ENCODE measurements at places on chromosomes 6 and 20.

DNA sequence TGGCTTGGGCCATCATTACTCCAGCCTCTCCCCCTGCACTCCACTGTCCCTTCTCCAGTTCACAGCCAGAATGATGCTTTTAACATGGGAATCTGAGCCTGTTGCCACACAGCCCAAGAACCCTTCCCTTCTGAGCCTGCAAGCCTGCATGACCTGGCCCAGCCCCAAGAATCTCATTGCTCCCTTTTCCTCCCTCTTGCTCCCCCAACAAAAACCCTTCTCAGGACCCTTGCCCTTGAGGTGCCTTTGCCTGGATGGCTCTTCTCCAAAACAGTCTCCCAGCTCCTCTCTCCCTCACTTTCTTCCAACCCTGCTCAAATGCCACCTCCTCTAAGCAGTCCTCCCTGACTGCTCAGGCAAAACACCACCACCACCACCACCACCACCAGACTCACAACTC lies 157.2 kb downstream of the ANKRD60 start:
- no peak for DNase-seq

GRCh38 chr6:64081453-64081852 lies 445.9 kb downstream of the PHF3 start:
- DNase-seq, result no peak

DNA sequence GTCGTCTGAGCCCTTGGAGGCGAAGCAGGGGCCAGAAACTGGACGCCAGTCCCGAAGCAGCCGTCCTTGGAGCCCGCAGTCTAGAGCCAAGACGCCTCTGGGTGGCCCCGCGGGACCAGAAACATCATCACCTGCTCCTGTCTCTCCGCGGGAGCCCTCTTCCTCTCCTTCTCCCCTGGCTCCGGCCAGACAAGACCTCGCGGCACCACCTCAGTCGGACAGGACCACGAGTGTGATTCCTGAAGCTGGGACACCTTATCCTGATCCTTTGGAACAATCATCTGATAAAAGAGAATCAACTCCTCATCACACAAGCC lies 416 bp downstream of the RSPH4A start:
- DNase-seq, result peak; percentile 10

DNA sequence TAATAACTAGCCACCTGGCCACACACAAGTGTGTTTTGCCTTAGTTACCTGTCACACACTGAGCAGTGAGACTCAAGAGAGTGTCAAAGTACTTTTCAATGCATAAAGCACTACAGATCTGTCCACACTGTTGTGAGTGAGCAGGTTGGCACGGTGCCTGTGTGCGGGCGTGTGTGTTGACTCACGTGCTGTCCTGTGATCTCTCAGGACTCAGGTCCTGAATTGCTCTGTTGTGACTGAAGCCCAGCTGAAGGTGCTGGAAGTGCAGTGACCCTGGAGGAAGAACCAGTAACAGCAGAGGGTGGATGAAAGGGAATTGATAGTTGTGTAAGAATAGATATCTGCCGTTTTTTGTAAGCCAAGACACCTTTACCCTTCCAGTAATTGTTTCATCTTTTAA lies 18.3 kb downstream of the SLC16A10 start:
- DNase-seq, result peak; percentile 8

- DNase-seq, result no peak
Observed at GRCh38 chr6:15824811-15825210, 162.0 kb upstream of the DTNBP1 start.

DNA sequence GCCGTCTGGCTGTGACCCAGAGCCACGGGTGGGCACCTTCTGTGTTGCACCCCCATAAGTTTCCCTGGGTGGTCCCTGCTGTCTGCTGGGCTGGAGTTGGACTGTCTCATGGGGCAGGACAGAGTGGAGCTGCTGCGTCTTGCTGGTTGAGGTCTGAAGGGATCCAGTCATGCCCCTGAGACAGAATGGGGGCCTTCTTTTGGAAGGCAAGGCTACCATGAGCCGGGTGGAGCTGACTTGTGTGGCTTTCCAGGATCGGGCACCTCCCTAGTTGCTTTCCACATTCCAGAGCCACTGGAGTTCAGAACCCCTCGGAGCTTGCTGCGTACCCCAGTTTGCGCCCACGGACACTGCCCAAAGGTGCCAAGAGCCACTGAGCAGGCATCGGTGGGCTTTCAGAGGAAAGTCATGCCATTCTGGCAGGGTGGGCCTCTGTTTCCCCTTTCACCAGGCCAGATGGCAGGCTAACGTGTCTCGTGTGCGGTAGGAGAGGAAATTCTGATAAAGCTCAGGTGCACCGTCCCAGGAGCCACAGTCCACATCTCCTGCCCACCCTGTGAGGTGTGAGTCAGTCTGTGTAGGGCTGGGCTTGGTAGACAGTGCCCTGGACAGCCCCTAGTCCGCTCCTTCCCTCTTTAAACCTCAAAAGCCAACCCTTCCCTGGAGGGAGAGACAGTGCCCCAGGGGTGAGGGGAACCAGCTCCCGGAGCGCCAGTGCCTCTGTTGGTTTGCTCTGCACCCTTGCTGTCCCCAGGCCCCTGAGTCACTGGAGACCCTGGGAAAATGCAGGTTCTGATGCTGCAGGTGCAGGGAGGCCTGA lies 125.3 kb downstream of the SYCP2 start:
- no peak for DNase-seq

DNA sequence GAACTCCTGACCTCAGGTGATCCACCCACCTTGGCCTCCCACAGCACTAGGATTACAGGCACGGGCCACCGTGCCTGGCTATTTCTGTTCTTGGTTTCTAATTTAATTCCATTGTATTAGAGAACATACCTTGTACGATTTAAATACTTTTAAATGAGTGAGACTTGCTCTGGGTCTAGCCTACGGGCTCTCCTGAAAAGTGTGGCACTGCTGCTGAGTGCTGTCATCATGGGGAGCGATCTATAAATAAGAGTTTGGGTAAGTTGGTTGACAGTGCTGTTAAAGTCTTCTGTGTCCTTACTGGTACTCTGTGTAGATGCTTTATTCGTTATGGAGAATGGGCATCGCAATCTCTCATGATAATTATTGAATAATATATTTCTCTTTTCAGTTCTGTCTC lies 35.0 kb upstream of the BHLHE23 start:
- DNase-seq, result no peak

GRCh38 chr20:20363434-20363798 lies 4.5 kb upstream of the INSM1 start:
- no peak for DNase-seq

DNA sequence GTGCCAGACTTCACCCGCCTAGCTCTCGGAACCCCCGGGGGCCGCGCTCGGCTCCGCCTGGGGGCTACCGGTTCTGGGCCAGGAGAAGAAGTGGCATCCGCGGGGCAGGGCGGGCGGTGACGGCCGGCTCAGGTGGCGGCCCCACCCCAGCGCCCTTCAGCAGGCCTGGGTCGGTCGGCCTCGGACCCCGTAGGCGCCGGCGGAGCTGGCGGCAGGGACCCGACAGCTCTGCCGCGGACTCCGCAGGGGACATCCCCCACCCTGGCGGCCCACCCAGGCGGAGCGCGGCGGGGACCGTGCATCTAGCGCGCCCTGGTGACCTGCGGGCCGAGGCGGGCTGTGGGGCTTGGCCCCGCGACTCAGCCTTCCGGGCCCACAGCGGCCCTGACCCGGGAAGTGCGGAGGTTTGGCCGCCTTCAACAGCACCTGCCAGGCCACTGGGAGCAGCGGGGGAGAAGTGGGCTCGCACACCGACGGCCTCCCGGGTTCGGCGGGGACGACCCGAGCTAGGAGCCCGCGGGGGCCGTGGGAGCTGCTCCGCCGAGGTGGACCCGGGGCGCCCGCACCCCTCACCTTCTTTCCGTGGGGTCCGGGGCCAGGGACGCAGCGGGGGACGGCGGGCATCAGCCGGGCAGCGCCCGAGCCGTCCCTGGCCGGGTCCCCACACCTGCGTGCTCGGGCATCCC lies 87.1 kb downstream of the TMEM242 start:
- DNase-seq, result no peak

- DNase-seq, result no peak
Observed at GRCh38 chr20:20448881-20449280, 81.0 kb downstream of the INSM1 start.

- DNase-seq, result no peak
Observed at GRCh38 chr6:135113860-135114259, 59.2 kb upstream of the HBS1L start.

GRCh38 chr6:88238065-88238464 lies 71.9 kb upstream of the CNR1 start:
- DNase-seq, result peak; percentile 47

GRCh38 chr6:7777074-7777473 lies 51.2 kb downstream of the BMP6 start:
- peak; percentile 3 for DNase-seq

GRCh38 chr6:133787859-133788505 lies 100.9 kb upstream of the TCF21 start:
- DNase-seq, result no peak

DNA sequence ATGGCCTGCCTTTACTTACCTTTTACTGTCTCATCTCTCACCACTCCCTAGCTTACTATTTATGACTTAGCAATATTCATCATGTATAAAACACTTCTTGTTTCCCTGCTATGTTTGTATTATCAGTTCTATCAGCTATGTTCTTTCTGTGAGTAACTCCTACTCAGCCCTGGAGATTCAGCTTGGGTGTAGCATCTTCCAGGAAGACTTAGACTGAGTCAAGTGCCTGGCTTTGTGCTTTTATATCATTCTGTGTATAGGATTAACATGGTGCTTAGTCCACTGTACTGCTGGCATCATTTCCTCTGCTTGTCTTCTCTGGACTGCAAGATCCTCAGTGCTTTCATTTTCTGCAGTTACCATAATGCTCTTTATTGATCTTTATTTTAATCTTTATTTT lies 257.8 kb downstream of the BTBD3 start:
- no peak for DNase-seq

DNA sequence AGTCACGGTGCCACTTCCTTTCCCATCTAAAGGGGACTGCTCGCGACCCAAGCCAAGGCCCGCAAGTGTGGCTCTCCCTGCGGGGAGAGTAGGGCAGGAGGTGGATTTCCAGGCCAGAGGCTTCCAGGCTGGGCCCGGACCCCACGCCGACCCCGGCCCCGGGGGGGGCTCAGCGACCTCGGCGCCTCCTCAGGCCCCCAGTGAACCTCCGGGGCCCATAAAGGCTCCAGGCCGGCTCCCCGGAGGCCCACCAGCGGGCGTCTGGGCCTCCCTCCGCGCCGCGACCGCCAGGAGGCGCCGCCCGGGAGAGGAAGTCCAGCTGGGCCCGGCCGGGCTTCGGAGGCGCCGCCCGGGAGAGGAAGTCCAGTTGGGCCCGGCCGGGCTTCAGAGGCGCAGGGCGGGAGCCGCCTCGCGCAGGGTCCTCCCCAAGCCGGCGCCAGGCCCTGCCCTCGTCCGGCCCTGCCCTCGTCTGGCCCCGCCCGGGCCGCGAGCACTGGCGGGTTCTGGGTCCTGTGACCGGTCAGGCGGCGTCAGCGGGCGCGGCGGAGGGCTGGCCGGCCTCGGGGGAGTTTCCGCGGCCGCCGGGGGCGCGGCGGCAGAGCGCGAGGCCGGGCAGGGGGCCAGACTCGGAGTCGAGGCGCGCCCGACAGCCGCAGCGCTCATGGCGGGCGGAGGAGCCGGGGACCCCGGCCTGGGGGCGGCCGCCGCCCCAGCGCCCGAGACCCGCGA lies at the start of gene RAB32:
TSS of gene RAB32 (plus strand) at position 623 of the 729 bp plus-strand sequence. CDS start at position 662, 39 bp downstream.
- DNase-seq, result peak; percentile 94

GRCh38 chr20:19380211-19380610 lies 167.8 kb downstream of the SLC24A3 start:
- no peak for DNase-seq

GRCh38 chr6:70797625-70798024 lies 129.9 kb downstream of the SMAP1 start:
- no peak for DNase-seq

DNA sequence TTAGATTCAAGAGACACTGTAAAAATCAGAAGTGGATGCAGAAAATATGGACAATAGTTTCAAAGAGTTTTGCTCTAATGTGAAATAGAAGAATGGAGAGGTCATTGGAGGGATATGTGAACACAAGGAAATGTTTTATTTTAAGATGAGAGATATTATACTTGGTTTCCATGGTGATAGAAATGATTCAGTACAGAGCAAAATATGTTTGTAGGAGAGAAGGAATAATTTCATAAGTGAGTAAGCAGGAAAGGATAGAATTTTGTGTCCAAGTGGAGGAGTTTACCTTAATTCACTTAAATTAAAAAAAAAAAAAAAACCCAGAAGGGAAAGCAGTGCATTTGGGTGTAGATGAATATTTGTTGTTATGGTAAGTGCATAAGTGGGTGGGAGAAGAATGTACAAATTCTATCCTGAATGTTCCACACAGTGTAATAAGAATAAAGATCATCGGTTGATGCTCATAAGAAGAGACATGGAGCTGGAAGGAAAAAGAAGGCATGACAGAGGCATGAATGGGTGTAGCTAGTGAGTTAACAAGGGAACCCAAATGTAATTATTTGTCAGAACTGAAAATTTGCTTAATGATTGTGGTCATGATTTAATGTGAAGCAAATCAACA lies 688.9 kb upstream of the GJE1 start:
- no peak for DNase-seq

- no peak for DNase-seq
Observed at GRCh38 chr6:129059650-129060049, 176.7 kb downstream of the LAMA2 start.

DNA sequence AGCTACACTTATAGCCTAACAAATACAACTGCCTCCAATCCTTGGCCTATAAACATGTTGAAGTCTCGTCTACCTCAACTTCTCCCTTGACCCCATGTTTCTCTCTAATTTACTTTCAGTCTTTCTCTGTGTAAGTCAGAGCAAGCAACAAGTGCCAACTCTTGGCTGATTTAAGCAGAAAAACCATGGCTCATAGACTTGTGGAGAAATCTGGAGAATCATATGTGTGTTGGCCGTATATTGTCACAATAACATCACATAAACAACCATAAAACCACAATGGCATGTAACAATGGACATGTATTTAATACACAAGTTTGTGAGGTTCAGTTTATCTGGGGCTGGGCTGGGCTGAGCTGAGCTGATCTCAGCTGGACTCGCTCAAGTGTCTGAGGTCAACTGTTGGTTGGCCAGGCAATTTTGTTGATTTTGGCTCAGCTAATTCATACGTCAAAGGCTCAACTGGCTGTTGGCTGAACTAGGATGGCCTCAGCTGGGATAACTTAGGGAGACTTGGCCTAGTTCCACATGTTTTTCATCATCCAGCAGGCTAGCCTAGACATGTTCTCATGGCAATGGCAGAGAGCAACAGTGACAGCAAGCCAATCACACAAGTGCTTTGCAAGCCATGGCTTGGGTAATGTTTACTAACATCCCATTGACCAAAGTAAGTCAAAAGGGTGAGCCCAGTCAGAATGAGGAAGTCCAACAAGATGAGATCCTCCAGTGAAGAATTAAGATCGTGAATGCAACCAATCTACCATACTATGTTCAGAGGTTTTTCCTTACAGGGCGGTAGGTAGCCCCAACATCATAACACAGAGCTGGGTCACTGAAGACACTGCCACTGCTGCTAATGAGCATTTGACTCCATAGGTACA lies 12.9 kb upstream of the TBC1D22B start:
- DNase-seq, result peak; percentile 46

DNA sequence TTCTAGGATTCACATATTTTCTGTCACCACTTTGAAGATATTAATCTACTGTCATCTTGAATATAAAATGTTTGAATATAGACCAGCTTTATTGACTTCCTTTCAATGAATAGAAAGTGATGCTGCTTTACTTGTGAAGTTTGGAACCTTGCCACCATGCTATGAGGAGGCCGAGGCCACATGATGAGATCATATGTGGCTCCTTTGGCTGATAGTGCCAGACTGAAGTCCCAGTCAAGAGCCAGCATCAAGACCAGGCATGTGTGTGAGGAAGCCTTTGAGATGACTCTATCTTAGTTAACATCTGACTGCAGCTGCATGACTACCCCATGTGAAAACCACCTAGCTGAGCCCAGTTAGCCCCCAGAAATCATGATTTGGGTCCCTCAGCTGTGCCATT lies 169.5 kb downstream of the OTOR start:
- DNase-seq, result no peak

All from NB4 (cell line).